Kidney epithelial cell (primary cell): ENCODE measurements at places on chromosomes 7 and 10.

- no peak for DNase-seq
Measured at GRCh38 chr7:1322240-1323110, 89.8 kb downstream of the UNCX start.

DNA sequence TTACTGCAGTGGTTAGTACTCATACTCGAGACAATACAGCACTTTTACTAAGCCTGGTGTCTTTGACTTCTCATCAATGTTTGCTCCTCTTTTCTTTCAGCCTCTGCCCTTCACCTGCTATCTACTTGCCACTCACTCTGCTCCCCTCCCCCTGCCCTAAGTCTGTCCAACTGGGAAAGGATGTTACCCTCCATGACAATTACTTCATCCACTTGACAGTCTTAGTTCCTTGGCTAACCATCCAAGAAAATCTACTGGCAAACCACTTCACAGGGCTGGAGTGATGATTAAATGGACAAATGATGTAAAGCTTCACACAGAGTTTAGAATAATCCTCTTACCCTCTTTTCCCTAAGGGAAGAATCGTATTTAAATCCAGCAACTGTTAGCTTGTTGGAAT is 8.2 kb upstream of the DLD start:
- DNase-seq = no peak

DNA sequence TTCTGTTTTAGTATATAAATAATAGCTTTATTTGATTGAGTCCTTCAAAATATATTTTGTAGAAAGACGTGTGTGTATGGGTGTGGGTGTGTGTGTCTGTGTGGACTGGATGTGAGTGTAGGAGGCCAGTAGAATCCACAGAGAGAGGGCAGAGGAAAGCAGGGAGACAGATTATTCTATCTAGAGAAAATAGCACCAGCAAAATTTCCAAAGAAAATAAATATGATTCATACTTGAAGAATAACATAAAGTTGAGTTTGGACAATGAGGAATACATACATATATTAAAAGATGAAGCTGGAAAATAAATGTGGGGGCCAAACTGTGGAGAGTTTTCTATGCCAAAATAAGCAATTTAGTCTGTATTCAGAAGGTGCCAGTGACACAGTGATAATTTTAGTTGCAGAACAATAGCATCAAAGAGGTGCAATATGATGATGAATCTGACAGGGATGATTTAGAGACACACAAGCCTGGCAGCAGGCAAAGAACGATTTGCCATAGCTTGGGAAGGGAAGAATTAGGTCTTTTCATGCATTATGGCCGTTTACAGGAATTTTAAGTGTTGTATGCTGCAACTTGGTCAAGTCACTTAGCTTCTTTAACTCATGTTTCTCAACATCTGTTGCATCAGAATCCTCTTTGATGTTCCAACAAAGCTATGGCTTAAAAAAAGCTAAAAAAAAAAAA is 121.3 kb downstream of the SEMA3A start:
- no peak for DNase-seq

DNA sequence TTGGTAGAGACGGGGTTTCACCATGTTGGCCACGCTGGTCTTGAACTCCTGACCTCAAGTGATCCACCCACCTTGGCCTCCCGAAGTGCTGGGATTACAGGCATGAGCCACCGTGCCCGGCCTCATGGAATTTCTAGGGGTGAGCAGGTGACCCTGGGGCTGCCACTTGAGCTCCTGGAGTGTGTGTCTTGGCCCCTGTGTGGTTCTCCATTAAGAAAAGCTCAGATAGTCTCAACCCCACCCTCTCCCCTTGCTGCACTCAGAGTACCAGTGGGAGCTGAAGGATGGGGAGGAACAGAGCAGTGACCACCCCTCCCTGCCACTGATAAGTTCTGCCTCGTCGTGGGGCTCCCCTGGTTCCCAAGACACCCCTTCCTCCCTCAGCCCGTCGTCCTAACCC is 45.3 kb downstream of the RCC1L start:
- DNase-seq = no peak

GRCh38 chr7:107207459-107207858 is 38.7 kb downstream of the HBP1 start:
- no peak for DNase-seq

DNA sequence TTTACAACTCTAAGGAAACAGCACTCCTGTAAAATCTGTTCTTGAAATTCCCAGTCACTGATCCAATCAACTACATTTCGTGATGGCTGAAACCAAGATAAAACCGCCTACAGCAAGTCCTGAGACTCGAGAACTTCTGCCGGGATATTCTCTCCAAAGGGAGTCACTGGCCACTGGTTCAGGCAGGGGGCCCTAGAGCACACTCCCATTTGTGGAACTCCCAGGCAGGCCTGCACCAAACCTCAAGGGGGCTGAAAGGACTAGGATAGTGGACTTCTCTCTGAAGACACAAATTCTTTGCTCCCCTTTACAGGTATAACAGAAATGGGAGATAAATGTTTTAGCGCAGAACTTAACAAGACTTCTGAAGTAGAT is 16.3 kb downstream of the CYTH3 start:
- no peak for DNase-seq

DNA sequence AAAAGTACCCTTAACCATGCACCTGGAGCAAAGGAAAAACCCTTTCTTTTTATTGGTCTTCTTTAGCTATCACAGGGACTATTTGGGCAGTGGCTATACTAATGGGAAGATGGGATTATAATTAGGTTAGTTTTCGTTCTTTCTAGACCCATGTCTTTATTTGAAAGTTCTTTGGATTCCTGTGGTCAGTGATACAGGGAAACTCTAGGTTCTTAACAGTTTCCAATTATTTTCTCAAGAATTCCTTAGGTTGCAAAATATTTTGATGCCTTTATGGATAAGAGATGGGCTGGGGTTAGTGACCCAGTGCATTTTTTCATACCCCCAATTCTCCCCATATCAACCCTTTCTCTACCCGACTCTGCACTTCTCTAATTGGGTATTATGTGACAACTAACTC is 49.0 kb downstream of the ADD3 start:
- DNase-seq = no peak

- no peak for DNase-seq
Measured at GRCh38 chr7:1649751-1650326, 20.2 kb upstream of the ELFN1 start.

GRCh38 chr7:31059551-31059950 is 7.4 kb downstream of the ADCYAP1R1 start:
- no peak for DNase-seq

DNA sequence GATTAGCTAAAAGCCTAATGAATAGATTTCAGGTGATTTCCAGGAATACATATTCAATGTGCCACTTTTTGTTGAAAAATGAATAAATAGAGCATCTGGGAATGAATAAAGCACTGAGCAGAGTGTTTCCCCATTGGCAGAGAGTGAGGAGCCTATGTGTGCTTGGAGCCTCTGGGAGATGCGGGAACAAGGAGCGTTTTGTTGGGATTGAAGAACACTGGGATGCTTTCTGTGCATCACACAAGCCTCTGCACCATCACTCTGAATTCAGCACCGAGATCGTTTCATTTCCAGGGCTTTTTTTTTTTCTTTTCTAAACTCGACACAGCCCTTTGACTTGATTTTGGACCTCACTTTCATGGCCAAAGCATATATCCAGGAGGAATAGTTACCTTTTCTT is 111.4 kb downstream of the BAMBI start:
- DNase-seq = no peak

DNA sequence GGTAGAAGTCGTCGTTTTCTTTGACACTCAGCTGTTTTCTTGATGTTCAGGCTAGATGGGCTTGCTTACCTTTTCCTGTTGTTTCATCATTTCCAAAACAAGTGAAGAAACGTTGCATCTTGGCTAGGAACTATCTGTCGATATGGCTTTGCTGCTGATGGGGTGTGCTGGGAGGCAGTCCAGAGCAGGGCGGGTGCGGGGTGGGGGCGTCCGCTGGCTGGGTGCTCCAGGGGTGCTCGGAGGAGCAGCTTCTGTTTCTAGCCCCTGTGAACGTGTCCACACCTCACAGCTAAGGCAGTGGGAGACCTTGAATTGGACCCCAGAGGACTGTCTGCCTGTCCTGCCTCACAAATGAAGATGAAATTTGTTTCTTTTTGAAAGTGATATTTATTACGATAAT is 7.6 kb upstream of the SUN1 start:
- no peak for DNase-seq

DNA sequence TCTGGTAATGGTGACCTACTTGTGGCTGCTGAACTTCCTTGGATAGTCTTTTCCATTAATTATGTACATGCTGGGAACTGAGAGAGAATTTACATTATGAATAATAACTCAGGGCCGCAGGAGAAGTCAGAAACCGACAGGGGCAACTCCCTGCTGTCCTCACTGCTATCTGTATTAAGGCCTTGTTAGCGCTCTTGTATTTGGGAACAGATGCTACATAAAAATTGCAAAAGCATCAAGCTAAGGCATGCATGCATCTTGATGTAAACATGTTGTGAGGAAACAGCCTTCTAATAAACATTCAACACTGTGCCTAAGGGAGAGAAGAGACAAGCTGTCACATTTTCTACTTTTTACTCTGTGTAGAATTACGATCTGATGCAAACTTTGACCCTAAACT is 158.4 kb downstream of the PARD3 start:
- no peak for DNase-seq

DNA sequence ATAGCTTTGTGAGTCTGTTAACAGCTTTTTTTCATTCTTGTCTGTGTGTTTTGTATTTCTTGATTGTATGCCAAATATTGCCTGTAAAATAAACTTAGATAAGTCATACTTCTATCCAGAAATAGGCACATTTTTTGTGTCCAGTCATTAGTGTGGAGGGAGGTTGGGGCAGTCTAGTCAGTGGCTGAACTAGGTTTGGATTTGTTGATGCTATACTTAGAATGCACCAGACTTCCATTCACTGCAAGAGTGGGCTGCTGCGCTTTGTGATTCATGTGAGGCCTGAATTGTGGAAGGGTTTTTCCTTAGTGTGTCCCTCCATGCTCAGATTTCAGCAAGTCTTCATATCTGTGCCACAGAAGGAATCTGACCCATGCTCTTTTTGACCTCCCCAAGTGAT is 50.0 kb downstream of the TRUB1 start:
- no peak for DNase-seq

DNA sequence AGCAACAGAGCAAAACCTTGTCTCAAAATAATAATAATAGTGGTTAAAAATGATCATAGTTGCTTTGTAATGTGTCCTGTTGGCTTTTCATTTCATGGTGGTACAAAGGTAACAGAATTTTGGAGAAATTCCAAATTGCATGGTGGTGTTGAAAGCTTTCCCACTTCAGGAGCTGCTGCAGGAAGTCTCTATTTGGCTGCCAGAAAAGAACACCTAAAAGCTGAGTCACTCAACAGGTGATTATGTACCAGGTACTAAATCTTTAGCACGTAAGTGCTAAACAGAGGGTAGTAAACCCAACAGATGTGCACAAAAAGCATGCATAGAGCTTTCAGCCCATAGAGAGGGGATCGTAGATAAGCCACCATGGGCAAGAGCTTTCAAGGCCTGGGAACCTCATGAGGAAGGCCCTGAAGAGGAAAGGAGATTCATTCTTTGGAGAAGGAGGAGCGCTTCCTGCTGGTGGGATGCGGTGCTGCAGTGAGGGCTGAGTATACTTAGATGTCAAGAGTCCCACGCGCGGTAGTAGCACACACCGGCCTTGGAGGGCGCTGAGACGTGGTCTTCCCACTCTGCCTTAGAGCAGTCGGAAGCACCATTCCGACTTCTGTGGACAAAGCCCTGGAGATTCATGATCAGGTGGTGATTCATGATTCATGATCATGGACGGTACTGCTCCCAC is 118.7 kb downstream of the RALA start:
- no peak for DNase-seq

- DNase-seq = no peak
Measured at GRCh38 chr7:87036985-87037384, 22.5 kb downstream of the ELAPOR2 start.

GRCh38 chr10:58888957-58889356 is 287.5 kb upstream of the PHYHIPL start:
- no peak for DNase-seq

GRCh38 chr10:126634911-126635310 is 35.6 kb downstream of the C10orf90 start:
- peak; percentile 31 for DNase-seq

- DNase-seq = no peak
Measured at GRCh38 chr7:136348542-136349192, 371.5 kb upstream of the MTPN start.

DNA sequence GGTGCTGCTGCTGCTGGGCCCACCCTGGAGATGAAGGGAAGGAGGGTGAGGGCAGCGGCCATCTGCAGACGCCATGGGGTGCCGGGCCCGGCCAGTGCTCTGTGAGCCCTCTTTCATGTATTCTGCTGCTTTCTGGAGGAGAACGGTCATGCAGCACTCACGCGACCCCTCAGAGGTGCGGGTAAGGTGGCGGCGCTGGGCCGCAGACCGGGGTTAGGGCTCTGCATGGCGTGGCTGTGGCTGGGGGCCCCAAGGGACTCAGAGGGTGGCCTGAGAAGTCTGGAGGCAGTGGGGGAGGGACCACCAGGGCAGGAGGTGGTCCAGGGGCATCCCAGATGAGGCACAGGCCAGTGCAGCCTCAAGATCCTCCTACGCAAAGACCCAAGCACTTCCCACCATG is 275.5 kb downstream of the ELFN1 start:
- DNase-seq = no peak

GRCh38 chr10:65571011-65571570 is 1354.7 kb upstream of the LRRTM3 start:
- DNase-seq = no peak

DNA sequence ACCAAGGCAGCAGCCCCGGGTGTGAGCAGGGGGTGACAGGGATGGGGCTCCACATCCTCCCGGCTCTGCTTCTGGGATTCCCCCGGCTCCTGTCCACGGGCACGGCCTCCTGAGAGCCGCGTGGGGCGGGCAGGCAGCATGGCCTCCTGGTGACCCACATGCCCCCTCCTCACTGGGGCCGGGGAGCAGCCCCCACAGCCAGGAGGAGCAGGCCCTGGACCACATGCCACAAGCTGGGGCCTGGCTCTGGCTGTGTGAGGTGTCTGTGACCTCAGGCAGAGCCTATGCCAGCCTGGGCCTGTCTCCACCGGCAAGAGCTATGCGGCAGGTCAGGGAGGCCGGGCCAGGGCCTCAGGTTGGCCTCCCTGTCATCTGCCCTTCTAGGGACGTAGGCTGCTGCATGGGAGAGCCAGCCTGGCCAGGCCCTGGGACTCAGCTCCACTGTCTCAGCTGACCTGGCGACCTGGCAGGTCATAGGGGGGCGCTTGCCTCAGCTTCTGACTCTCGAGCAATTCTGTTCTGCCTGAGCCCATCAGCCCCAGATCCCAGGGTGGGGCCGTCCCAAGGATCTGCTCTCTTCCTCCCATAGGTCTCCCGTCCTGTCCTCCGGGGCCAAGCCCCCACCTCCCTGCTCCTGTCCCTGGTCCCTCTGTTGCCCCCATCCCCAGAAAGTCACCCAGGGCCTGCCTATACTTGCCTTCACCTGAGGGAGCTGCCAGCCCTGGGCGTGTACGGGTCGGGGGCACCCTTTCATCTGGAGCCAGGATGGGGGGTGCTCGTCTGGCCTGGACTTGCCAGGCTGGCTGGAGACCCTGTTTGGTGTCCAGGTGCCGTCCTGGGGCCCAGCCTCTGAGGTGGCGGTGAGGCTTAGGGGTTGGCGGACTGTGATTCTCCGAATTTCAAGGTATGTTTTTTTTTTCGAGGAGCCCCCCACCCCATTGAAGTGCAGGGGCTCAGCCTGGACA is 3.9 kb upstream of the TMEM184A start:
- DNase-seq = no peak
